ENCODE measurements at places on chromosomes 3 and 15.

DNA sequence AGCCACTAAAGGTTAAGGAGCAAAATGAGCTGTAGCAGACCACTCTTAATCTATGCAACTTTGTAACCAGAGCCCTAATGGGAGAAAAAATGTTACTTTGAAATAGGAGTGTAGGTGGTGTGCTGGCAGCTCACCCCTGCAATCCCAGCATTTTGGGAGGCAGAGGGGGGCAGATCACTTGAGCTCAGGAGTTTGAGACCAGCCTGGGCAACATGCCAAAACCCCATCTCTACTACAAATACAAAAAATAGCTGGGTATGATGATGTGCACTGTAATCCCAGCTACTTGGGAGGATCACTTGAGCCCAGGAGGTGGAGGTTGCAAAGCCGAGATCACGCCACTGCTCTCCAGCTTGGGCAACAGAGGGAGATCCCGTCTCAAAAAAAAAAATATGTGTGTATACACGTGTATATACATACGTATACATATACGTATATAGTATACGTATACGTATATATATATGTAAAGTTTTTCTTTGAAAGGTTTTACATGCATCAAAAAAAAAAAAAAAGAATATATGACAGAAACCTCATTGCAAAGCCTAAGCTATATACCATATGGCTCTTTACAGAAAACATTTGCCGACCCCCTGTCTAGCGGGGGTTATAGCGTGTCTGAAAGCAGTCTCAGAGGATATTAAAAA lies 15.7 kb downstream of the CAPN7 start:
- DNase-seq, result no peak

DNA sequence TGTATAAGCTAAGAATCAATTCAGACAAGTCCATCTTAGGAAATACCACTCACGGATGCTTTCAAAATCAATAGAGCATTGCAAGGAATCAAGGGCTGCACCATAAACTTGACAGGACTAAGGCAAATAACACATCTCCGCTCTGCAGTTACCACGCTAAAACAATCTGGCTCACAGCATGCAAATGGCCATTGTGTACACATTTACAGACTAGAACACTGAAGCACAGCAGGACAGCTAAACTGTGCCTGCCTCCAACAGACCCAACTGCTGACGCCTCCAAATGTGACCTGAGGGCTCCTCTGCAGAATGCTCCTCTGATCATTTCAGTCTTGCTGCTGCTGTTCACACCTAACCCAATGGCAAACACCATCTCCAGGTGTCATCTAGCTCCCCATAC lies 104.3 kb downstream of the MEX3B start:
- DNase-seq, result no peak

- no peak for DNase-seq
Observed at GRCh38 chr3:54999811-55000210, 72.0 kb upstream of the LRTM1 start.

DNA sequence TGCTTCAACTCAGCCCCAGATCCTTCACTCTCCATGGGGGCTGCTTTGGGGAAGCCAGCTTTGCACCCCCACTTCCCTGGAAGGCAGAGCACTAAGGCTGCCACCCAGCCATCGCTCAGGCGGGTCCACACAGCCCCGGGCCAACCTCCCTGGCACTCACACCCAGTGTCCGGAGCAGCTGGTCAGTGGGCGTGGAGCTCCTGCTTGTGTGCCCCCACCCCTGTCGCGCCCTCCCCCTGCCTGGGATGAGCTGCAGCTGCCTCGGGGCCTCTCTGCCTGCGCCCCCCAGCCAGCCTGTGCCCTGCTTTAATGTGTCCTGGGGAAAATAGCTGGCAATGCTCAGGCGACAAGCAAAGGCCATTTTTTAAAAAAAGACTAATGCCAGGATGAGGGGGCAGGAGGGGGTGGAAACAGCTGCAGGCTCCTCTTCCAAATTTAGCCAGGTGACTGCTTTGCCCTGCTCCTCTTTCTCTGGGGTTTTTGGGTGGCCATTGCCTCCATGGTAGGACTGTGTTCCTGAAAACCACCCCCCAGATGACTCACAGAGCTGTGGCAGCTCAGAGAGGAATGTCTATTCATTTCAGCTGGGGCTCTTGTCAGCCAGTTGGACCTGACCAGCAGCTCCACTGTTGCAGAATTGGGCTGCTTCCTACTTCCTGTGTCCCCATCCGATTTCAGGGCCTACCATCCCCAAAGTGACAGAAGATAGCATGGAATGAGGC lies 65.0 kb downstream of the CEMIP start:
- no peak for DNase-seq

DNA sequence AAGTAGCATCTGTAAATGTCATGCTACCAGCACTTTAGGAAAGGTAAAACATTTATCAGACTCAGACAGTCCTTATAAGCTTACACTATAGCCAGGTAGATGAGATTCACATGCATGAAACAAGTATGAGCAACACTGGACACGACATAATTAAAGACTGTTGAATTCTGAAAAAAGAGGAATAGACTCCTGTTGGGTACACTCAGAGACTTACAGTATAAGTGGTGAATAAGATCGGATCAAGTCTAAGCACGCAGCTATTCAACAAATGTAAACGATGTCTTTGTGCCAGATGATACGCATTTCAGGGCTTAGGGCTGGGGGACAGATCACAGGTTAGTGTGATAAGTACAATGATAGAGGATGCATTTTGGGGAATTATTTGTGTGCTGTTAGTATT lies 43.2 kb upstream of the SPPL2A start:
- no peak for DNase-seq

GRCh38 chr3:146148468-146148931 lies 12.5 kb downstream of the PLOD2 start:
- DNase-seq, result no peak

DNA sequence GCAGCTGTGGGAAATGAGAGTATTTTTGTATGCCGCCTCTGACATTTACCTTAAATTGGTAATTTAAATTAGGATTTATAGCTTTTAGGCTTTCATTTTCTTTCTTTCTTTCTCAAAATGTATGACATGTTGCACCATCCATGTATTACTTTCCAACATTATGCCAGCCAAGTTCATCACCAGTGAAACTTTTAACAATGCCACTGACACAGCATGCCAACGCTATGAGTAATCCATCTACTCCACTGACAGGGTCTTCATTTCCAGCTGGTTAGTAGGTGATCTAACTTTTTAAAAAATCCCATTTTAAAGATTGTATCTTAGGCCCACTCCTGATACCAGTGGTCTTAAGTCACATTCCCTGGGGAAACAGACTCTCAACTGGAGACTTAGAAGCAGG lies 21.8 kb upstream of the CLDN16 start:
- no peak for DNase-seq

- no peak for DNase-seq
Observed at GRCh38 chr3:71310359-71310979, 273.1 kb downstream of the FOXP1 start.

DNA sequence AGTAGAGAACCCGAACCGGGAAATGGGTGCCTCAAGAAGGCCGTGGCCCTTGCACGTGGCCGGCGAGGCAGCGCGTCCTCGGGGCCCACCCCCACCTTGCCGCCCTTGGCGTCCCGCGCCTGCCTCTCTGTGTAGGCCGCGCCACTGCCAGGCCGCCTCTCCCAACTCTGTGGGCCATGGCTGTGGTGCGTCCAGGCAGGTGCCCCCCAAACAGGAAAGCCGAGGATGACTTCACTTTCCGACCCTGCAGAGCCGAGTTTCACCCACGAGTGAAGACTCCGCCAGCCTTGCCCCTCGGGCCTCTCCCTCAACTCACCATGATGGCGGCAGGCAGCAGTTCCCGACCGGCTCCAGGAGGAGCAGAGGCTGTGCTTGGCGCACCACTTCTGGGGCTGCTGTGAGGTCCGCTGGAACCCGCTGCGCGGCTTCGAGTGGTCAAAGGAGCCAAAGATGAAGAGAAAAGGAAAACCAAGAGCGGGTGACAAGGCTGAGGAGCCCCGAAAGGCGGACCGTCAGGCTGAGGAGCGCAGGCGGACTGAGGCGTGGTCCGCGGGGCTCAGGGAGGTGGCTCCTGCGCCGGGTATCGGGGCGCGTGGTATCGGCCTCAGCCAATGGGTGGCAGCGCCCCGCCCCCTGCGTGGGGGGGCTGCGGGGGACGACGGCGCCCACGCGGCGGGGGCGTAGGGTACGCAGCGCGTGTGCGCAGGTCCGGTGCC lies at the start of gene DAZL:
Gene DAZL, minus strand, starts transcription at position 537 of the 716 bp plus-strand sequence. Its CDS starts 218 bp downstream, at position 319.
- DNase-seq, result no peak

DNA sequence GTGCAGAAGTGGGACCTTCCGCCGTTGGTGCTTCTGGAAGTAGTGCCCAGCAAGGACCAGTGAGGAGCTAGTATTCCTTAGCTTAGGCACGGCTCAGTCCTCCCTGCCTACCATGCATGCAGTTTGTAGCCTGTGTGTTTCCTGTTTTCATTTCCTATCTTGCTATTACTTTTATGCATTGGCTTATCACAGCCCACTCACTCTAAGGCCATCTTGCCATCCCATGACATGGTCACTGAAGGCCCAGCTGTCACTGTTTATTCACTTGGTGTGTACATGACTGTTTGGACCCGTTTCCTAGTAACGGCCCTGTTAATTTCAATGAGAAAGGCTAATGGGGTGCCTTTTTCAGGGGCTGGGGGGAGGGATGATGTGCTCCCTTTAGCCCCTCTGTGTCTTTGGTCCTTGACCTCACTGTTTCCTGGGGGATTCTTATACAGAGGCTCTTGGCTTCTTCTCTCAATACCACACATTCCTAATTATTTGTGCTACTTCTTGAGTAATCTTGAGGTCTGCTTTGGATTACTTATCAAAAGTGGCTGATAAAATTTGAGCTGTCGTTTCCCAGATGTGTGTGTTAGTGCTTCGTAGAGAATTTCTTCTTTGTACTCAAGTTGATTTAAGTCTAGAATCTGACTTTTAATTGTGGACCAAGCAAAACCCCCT lies 24.5 kb upstream of the TRAK1 start:
- no peak for DNase-seq

DNA sequence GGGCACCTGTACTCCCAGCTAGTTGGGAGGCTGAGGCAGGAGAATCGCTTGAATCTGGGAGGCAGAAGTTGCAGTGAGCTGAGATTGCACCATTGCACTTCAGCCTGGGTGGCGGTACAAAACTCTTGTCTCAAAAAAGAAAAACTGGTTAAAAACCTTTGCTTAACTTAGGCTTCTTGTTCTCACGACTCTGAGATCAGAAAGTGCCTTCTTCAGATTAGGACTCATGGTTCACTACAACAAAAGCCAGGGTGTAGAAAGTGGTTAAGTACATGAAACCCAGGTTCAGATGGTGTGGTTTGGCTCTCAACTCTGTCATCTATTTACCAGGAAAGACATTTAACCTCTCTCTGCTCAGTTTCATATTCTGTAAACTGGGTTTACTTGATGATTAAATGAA lies 168.4 kb downstream of the TUSC7 start:
- DNase-seq, result no peak

DNA sequence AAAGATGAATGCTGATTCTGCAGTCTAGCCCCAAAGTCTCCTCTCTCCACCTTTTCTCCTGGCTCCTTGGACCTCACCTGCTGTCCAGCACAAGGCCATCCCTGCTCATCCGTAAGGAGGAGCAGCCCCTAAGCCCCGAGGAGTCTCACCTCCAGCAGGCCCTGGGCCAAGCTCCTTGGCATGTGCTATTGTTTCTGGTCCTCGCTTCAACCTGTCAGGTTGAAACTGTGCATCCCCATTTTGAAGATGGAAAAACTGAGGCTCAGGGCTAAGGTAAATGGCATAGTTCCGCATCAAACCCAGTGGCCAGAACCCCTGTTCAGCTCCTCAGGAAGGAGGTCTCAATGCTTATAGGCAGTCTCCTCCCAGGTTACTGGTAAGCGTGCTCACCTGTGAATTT lies 26.1 kb downstream of the CHDH start:
- DNase-seq, result no peak

DNA sequence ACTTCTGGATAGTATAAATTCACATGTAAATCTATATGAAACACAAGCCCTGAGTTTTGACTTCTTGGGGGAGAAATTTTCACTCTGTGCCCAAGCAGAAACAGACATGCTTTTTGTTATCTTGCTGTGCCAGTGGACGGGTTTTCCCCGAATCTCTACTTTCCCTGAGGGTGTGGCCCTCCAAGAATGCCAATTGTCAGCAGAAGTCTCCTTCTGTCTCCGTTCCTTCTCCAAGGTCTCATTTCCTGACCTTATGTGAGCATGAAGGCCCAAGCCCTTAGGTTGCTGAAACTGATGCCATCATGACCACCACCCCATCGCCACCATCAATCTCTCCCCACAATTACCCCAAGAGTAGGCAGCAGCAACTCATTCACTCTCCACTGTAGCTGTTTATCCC lies 253.8 kb downstream of the XXYLT1 start:
- DNase-seq, result no peak

- DNase-seq, result no peak
Observed at GRCh38 chr3:126187920-126188319, 7.5 kb upstream of the ALDH1L1 start.

- DNase-seq, result no peak
Observed at GRCh38 chr3:134381831-134382442, 7.7 kb upstream of the AMOTL2 start.

DNA sequence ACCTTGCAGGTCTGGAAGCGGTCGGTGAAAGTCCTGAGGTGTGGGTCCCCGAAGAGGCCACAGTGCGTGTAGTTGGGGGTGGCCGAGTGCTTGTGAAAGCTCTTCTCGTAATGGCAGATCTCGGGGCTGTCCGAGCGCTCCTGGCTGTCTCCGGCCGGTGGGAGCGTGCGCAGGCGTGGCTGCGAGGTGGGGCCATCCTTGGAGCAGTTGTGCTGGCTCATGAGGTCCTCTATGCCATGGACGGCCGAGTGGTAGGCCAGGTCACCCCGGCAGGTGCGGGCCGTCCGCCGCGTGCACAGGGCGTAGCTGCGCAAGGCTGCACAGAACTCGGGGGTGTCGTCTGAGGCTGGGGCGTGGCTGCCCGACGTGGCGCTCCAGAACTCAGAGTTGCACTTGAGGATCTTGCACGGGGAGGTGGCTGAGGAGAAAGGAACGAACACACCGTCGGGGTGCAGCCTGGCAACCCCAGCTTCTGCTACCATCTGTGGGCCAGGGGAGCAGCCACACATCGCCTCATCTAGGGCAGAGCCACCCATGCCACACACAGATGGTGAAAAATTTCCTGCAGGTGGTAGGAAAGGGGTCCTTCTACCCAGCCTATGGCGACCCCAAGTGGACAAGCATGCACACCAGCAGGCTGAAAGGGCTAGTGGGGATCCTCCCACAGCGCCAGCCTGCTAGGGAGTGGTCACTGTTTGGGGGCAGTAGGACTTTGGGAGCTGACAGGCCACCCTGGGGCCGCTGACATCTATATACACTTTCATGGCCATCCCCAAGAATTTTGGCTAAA lies 36.7 kb downstream of the RGMA start:
- DNase-seq, result no peak

DNA sequence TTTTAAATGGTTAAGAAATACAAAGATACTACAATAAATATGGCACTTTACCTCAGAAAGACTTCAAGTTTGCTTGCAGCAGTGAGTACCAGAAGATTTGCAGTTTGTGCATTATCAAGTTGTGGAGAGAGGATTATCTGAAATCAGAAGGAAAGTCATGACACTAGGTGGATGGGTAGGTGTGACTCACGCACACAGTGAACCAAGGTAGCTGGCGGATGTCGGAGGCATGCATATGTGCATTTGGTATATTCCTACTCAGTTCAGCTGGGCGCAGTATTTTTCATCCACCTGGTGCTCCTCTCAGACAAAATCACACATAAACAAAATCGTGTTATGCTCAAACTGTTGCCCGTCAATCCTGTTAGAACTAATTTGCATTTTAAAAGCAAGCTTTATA lies 351.0 kb downstream of the IGSF11 start:
- no peak for DNase-seq
